H1 (cell line): ENCODE measurements at places on chromosomes 5 and 9.

DNA sequence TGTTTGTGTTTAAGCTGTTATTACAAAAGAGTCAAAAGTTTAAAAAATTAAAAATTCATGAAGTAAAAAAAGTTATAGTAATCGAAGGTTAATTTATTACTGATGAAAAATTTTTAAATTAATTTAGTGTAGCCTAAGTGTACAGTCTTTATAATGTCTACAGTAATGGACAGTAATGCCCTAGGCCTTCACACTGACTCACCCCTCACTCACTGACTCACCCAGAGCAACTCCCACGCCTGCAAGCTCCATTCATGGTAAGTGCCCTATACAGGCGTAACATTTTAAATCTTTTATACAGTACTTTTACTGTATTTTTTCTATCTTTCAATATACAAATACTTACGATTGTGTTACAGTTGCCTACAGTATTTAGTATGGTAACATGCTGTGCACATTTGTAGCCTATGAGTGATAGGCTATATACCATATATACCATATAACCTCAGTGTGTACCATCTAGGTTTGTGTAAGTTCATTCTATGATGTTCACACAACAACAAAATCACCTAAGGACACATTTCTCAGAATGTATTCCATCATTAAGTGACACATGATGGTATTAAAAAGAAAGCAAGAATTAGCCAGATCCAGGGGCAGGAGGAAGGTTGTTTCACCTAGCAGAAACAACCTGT lies 40.1 kb downstream of the DCAF10 start:
- no peak for DNase-seq

GRCh38 chr9:132166599-132166998 lies 4.7 kb downstream of the NTNG2 start:
- no peak for DNase-seq

GRCh38 chr5:179836225-179837019 lies 15.7 kb downstream of the SQSTM1 start:
- no peak for DNase-seq

- DNase-seq = no peak
Observed at GRCh38 chr9:130988905-130989304, 20.1 kb upstream of the LAMC3 start.

DNA sequence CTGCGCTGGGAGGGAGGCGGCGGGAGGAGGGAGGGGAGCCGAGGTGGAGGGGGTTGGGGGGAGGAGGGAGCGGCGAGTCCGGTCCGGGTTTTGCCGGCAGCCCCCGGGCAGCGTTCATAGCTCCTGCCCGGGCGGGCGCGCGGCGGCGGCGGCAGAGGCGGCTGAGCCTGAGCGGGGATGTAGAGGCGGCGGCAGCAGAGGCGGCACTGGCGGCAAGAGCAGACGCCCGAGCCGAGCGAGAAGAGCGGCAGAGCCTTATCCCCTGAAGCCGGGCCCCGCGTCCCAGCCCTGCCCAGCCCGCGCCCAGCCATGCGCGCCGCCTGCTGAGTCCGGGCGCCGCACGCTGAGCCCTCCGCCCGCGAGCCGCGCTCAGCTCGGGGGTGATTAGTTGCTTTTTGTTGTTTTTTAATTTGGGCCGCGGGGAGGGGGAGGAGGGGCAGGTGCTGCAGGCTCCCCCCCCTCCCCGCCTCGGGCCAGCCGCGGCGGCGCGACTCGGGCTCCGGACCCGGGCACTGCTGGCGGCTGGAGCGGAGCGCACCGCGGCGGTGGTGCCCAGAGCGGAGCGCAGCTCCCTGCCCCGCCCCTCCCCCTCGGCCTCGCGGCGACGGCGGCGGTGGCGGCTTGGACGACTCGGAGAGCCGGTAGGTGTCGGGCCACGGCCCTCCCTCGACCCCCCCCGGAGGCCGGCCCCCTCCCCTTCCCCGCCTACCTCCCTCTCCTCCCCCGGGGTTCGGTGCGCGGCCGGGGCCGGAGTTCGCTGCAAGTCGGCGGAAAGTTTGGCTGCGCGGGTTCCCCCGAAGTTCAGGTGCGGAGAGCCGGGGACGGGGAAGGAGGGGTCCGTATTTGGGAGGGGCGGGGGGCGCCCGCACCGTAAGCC lies at the start of gene CXXC5:
Gene CXXC5, plus strand, starts transcription at position 145 of the 877 bp plus-strand sequence. CDS start 32,175 bp downstream, outside the sequence.
- DNase-seq = peak; percentile 90

DNA sequence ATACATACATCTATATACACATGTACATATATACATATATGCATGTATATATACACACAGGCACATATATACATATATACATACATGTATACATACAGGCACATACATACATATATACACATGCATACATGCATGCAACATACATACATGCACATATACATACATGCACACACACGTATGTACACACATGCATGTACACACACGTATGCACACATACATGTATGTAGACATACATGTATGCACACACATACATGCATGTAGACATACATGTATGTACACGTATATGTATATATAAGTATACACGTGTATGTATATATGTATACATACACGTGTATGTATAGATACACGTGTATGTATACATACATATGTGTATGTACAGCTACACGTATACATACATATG lies 617.0 kb downstream of the RAB3C start:
- no peak for DNase-seq

DNA sequence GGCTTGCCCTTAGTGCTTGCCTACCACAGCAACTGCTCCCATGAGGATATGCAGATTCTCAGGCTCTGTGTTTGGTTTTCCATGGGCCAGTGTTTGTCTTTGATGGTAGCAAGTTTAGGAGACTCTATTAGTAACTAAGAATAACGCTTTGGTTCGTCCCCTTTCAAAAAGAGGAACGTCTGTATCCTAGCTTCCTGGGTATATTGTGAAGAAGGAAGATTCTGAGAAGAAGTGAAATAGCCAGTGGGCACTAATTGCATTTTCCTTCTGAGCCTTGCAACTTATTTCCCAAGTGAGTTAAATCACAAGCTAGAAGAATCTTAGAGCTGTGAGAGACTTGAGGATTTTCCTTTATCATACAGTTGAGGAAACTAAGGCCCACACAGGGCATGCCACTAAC lies 376.8 kb downstream of the PIK3R1 start:
- no peak for DNase-seq

DNA sequence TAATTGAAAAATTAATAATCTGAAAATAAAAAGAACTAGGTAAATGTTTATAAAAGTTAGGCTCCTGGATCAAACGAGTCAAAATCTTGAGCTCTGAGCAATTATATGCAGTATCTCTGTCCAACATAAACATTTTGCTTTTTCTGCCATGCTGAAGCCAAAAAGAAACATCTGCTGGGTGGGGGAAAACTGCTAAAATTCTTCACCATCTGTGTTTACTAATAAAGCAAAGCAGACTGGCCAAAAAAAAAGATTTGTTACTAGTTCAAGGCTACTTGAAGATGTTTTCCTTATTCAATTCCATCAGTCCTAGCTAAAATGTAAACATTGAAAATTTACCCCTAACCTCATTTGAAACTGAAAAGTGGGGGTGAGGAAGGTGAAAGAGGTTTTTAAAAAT lies 29.7 kb downstream of the GTF3C4 start:
- no peak for DNase-seq
